ENCODE measurements at places on chromosomes 12 and 14.

DNA sequence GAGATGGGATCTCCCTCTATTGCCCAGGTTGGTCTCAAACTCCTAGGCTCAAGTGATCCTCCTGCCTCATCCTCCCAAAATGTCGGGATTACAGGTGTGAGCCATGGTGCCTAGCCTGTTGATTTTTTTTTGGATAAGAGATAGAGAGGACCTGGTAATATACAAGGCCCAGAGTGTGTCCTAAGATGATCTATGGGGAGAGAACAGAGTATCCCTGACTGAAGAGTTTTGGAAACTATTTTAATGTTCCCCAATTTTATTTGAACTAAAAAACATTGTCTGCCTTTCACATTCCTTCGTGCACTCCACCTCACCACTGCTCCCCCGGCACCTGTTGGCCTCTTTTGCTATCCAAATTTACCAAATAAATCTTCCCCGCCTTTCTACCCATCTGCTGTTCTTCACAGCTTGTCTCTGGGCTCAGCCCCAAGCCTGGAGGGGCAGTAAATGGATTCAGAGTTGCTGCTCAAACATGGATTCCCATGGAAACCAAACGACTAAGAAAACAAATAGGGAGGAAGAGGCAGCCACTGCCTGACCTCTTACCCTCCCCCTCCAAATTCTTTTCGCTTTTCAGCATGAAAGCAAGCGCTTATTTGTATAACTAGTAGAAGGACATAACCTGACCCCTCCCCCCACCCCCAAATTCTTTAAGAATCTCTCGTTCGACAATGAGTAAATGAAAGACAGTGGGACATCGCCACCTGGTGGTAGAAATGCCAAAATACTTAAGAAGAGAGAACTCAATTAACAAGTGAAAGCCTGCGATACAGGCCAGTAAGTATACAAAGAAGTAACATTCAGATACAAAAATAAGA is 22.6 kb downstream of the OR10G3 start:
- DNase-seq = peak; percentile 81

- no peak for DNase-seq
Observed at GRCh38 chr14:102018251-102018650, 53.9 kb downstream of the DYNC1H1 start.

GRCh38 chr12:52167526-52167925 is 24.3 kb downstream of the KRT80 start:
- DNase-seq = no peak

DNA sequence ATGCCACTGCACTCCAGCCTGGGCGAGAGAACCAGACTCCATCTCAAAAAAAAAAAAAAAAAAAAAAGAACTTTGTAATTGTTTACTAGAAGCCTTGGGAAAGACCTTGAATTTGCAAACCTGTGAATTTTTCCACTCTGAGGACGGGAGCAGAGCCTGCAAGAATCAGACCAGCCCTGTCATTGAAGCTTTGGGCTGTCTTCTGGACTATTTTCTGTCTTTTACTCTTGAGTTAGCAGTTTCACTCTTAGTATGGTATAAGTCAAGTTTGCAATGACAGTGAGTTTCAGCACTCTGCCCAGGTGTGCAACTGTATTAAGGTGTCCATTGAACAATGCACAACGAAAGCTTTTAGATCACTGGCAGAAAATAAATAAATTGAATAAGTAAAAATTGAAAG is 81.4 kb upstream of the KRAS start:
- no peak for DNase-seq

GRCh38 chr12:89073027-89073398 is 279.3 kb downstream of the DUSP6 start:
- DNase-seq = no peak

DNA sequence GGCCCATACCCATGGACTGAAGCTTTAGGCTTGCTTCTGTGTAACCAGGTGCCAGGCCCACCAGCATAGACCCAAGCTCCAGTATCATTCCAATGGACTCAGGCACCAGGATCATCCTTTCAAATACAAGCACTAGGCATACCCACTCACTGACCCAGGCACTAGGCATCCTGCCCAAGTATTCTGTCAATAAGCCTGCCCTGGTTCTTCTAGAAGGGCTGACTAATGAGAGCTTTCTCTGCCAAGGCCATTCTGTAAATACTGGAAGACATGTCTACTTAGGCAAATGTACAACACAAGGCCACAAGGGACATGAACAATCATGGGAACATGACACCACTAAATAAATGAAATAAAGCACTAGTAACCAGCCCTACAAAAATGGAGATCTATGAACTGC is 352.2 kb downstream of the FSCB start:
- DNase-seq = no peak

GRCh38 chr12:7108003-7108795 is 815 bp downstream of the C1RL start:
- no peak for DNase-seq

GRCh38 chr12:103829092-103829491 is 11.9 kb downstream of the NT5DC3 start:
- no peak for DNase-seq

GRCh38 chr12:10025236-10025635 is 5.2 kb upstream of the CLEC9A start:
- no peak for DNase-seq

- no peak for DNase-seq
Observed at GRCh38 chr12:122184517-122184916, 1.6 kb downstream of the LRRC43 start.

DNA sequence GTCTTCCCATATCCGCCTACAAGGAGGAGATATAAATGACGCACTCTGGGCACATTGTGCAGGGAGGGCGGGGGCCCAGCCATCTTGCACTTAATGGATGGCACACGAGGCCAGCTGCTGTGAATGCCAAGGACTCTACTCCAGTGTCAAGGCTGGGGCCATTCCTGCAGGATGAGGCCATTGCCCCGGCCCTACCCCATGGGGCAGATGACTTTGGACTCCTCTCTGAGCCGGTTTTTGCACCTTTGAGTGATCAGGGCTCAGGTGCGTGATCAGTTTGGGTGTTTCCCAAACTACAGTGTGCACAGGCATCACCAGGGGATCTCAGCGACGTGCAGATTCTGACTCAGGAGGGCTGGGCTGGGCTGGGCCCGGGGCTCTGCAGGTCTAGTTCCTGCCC is 16.1 kb downstream of the MMAB start:
- no peak for DNase-seq

DNA sequence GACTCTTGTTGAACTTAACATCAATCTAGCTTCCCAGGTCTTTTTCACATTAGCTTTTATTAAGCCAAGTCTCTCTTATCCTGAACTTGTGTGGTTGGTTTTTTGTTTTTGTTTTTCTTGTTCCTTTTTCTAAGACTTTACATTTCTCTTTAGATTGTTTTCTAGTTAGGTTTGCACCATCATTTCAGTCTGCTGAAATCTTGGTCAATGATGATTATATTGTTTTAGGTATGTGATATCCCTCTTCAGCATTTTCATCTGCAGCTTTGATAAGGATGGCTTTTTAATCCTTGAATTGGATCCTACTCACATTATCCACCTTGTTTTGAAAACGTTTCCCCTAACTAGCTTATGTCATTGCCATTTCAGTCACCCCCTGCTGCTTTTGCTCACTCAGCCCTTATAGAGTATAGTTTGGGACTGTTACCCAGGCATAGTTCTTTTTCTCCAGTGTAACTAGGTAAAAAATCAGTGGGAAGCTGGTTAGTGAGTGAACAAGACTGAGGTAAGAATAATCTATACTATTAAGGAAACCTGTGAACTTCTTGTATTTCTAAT is 22.0 kb downstream of the YLPM1 start:
- DNase-seq = no peak

DNA sequence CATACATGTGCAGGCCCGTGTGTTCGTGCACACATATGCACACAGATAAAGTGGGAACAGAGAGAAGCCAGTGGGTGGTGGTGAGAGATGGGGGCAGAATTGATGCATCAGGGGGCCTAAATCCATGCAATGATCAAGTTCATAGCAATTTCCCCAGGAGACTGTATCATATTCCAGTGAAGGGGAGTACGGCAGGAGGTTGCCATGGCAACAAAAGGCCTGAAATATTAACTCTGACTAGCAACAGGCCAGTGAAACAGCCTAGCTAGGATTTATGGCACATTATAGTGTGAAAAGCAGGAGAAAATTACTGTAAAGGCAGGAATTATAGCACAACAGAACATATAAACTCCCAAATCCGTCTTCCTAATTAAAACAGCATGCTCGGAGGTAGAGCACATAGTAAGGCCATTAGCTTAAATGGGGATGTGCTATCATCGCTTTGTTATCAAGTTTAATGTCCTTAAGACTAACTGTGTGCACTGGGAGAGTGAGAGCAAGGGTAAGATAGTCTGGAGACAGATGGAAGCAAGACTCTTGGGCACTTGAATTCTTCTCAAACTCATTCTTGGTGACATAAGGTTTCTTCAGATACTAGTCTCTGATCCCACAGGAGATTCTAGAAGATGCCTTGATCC is 806.3 kb downstream of the DIO2 start:
- peak; percentile 40 for DNase-seq

- DNase-seq = no peak
Observed at GRCh38 chr14:31766315-31766892, 205.2 kb downstream of the NUBPL start.

GRCh38 chr12:118136559-118137003 is 657 bp downstream of the PEBP1 start:
- DNase-seq = no peak

GRCh38 chr12:28242496-28243309 is 52.4 kb downstream of the CCDC91 start:
- no peak for DNase-seq

DNA sequence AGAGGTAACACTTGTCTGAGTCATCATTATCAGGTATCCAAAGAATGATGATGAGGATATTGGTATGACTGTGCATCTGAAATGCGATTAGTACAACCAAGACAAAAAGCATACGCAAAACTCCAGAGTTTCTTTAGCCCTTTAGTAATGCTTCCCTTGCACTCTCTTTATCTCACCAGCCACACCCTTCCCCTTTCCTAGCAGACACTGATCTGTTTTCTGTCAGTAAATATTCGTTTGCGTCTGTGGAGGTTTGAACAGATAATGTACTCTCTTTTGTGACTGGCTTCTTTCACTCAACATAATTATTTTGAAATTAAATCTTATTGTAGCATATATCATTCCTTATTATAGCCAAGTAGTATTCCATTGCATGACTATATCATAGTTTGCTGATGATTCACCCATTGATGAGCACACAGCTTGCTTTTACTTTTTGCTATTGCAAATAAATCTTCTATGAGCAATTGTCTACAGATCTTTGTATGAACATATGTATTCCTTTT is 775.7 kb downstream of the SLC6A15 start:
- no peak for DNase-seq

DNA sequence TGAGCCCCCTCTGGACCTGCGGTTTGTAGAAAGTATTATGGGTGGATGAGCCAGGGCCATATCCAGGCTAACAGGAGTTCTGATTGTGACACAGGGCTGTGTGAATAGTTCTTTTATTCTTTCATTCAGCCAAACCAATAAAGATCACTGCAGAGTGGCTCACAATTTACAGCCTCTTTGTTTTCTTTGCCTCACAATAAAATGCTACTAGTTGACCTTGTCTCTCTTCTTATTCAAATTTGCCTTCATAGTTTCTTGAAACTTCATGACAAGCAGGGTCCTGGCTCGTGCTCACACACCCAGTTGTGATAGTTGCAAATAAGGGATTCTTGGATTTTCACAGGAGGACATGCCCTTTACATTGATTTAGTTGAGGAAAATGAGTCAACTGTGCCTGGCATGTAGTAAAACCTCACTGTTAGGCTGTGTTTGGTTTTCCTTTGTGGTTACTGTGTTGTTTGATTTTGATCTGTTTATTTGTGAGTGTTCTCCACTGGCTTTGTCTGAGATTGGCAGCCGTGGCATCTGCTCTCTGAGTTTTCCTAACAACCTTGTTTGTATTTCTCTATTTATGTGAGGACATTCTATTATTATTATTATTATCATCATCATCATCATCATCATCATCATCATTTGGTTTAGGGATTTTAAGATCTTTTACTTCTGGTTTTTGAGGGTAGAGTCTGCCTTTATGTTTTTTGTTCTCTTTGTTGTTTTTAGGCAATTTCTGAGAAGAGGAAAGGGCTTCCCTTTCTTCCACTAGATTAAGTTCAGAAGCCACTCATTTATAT is 2.7 kb upstream of the KRT6B start:
- DNase-seq = no peak

DNA sequence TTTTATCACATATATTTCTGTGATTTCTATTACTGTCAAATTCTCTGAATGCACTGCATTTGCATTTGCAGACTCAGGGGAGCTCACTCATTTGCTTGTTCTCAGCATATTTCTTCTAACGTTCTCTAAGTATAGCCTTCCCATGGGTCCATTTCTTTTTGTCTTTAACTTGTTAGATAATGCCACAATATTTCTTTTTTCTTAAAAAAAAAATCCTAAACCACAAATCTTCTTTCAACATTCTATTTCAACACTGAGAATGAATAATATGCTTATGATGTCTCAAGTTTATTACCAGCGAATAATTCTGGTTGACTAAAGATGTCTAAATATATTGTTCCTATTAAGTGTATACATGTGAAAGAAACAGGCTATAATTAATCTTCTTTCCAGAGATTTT is 200.2 kb downstream of the ANO6 start:
- DNase-seq = no peak

DNA sequence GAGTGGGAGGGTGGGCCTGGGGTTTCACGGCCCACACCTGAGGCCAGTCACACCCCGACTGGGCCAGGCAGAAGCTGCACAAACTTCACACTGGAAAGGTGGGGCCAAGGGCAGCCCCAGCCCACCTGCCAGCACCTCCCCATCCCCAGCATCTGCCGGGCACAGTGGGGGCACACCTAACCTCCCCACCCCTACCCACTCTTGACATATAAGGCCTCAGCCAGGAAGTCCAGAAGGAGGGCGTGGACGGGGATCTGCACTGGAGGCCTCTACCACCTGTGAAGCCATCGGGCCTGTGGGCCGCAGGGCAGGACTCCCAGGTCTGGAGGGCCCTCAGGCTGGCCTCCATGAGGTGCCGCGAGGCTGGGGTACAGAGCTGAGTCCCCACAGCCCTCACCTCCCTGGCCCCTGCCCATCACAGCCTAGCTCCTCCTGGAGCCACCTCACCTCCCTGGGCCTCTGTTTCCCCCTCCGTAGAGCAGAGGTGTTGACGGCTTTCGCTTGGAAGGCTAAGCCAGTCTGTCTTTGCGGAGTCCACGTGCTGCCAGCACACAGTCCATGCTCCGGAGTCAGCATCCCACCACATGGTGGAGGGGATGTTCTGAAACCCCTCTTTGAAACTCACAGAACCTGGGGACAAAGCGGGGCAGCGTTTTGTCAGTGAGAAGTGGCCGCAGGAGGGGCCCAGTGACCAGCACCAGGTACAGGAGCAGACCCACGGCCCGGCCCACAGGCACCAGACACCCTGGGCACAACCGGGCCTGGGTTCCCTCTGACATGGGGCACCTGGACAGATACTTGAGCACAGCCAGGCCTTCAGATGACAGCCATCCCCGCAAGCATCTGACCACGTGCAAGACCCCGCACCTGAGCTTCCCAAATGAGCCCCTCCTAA is 38.2 kb upstream of the INF2 start:
- no peak for DNase-seq

GRCh38 chr14:99707420-99707819 is 23.3 kb downstream of the CYP46A1 start:
- no peak for DNase-seq
